ENCODE measurements at places on chromosomes 16 and 17. TPM values are rescaled to one million over a fixed set of nuclear protein-coding genes. Genes with fewer than 3 reads are reported as not detected.

- DNase-seq: no peak
- H3K4me1 ChIP-seq: no peaks in the 10 kb centered on the region
- H3K4me3 ChIP-seq: no peak overlapping the region
- H3K27ac ChIP-seq: no peak overlapping the region
- no peaks in the 10 kb centered on the region for H3K36me3 ChIP-seq
These were observed 14.6 kb upstream of the TMEM92 start for GRCh38 chr17:50259477-50260324.

GRCh38 chr16:66548868-66549267 lies 1.1 kb downstream of the TK2 start:
- H3K36me3 ChIP-seq: peaks cover 33% of the 10 kb centered on the region
- peak overlapping the region; percentile 92 for H3K4me3 ChIP-seq
- H3K27ac ChIP-seq: peak overlapping the region; percentile 92
- DNase-seq: no peak
- H3K27me3 ChIP-seq: no peaks in the 10 kb centered on the region
- peaks cover 37% of the 10 kb centered on the region for H3K4me1 ChIP-seq

GRCh38 chr17:62084585-62084984 lies 19.5 kb upstream of the MED13 start:
- no peak overlapping the region for H3K27ac ChIP-seq
- H3K36me3 ChIP-seq: no peaks in the 10 kb centered on the region
- DNase-seq: no peak
- no peaks in the 10 kb centered on the region for H3K4me1 ChIP-seq
- H3K27me3 ChIP-seq: no peaks in the 10 kb centered on the region

DNA sequence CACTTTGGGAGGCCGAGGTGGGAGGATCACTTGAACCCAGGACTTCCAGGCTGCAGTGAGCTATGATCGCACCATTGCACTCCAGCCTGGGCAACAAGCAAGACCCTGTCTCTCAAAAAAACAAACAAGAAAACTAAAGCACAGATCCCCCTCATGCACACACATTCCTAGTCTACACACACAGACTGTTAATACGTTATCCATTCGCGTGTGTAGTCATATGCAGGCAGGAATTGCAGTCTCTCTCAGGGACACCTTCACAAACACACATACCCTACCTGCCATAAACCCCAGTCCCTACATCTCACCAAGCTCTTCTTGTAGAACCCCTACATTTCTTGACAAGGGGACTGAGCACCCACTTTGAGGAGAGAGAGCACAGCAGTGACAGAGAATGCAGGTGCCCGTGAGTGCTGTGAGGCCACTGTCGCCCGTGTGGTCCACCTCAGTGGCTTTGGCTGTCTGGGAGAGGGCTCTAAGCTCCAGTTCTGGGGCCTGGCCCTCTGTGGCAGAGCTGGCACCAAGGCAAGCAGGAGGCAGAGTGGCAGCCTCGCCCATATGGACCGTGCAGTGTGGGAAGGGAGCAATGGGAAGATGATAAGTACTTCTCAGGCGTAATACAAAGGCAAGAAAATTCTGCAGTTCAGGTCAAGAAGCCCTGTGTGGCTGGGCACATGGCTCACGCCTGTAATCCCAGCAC lies 59.0 kb upstream of the RPH3AL start:
- no peaks in the 10 kb centered on the region for H3K27me3 ChIP-seq
- no peak for DNase-seq
- H3K27ac ChIP-seq: no peak overlapping the region
- peaks cover 12% of the 10 kb centered on the region for H3K4me1 ChIP-seq

DNA sequence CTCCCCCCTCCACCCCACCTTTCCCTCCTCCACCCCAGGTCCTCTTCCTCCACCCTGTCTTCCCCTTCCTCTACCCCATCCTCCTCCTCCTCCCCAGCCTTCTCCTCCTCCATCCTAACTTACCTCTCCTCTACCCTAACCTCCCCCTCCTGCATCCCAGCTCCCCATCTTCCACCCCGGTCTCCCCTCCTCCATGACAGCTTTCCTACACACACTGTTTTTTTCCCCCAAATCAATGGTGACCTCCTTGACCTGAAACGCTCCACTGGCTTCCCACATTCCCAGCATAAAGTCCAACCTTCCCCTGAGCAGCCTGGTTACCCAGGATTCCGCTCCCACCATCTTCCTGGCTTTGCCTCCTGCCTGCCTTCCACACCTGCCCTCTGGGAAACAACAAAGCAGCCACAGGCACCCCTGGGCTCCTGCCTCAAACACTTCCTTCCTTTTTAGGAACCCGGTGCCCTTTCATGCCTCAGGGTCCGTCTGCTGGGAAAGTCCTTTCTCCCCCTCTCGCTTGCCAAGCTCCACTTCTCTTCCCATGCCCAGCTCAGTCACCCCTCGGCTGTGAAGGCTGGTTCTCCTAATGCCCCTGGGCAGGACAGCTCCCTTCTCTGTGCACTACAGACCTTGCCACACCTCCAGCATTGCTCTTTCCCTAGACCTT lies 2.1 kb downstream of the RGS9 start:
- H3K27ac ChIP-seq: no peak overlapping the region
- no peak overlapping the region for H3K4me3 ChIP-seq
- no peak for DNase-seq
- H3K27me3 ChIP-seq: peaks cover 2% of the 10 kb centered on the region
- H3K36me3 ChIP-seq: no peaks in the 10 kb centered on the region
- H3K4me1 ChIP-seq: no peaks in the 10 kb centered on the region

DNA sequence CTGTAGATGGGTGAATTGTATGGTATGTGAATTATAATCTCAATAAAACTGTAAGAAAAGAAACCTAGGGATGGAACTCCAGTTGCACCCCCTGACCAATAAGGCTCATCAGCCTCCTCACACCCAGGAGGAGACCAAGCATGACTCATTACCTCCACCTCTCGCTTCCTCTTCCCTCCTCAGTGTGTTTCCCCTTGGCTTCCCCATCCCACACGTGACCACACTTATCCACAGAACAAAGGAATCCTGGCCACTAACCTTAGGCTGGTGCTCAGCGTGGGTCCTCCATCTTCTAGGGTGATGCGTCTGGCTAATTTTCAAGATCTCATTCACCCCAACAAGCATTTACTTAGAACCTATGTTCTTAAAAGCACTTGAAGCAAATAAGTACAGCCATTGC lies 36.2 kb upstream of the MAP3K14 start:
- H3K4me3 ChIP-seq: no peak overlapping the region
- no peak for DNase-seq
- H3K4me1 ChIP-seq: no peaks in the 10 kb centered on the region
- no peak overlapping the region for H3K27ac ChIP-seq
- no peaks in the 10 kb centered on the region for H3K27me3 ChIP-seq

GRCh38 chr17:40596261-40596919 lies 31.1 kb upstream of the CCR7 start:
- no peak for DNase-seq
- no peaks in the 10 kb centered on the region for H3K4me1 ChIP-seq
- H3K4me3 ChIP-seq: no peak overlapping the region
- no peaks in the 10 kb centered on the region for H3K27me3 ChIP-seq

DNA sequence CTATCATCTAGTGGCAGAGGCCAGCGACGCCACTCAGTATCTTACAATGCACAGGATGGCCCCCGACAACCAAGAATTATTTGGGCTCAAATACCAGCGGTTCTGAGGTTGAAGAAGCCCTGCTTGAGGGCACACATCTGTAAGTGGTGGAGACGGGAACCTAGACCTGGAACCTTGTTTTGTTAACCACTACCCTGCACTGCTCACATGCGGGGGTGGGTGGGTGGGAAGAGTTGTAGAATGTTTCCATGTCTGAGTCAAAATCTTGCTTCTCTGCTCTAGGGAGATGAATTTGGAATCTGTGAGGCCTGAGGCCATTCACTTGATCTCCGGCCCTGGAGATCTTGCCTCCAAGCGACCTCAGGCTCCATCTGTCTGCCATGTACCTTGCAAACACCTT lies 44.1 kb downstream of the ABCC1 start:
- H3K27me3 ChIP-seq: no peaks in the 10 kb centered on the region
- DNase-seq: no peak
- no peaks in the 10 kb centered on the region for H3K36me3 ChIP-seq
- no peak overlapping the region for H3K4me3 ChIP-seq
- peaks cover 59% of the 10 kb centered on the region for H3K4me1 ChIP-seq

DNA sequence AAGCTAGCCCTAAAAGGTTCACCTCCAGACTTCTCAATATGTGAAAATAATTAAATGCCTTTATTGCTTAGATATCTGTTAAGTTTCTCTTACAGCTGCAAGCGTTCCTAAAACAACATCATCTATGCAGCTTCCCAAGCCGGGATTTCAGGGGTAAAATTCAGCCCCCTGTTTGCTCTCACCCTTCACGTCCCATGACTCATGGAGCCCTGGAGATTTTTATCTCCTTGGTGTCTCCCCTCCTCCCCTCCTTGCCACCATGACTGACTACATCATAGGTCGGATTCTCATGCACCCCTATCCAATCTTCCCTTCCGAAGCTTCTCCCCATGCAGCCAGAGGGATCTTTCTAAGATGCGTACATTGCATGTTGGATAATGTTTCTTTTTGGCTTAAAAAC lies 21.0 kb upstream of the CACNG4 start:
- no peak overlapping the region for H3K27ac ChIP-seq
- H3K4me3 ChIP-seq: no peak overlapping the region
- H3K27me3 ChIP-seq: no peaks in the 10 kb centered on the region
- no peaks in the 10 kb centered on the region for H3K36me3 ChIP-seq
- H3K4me1 ChIP-seq: peaks cover 5% of the 10 kb centered on the region

DNA sequence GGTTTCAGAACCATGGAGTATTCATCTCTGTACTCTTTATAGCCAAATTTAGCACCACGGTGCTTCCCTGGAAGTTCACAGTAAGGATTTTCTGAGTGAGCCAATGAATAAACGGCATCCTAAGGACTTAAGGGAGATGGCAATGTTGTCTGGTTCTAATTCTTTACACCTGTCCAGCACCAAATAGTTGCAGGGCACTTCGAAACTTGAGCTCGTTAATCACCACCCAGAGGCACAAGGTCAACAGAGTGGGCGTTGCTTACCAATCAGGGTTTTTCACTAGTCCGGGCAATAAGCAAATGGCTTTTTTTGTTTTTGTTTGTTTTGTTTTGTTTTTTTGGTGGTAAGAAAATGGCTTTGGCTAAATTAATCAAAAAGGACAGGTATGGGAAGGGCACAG lies 28.2 kb upstream of the TMEM220 start:
- no peak for DNase-seq
- peaks cover 7% of the 10 kb centered on the region for H3K4me1 ChIP-seq
- H3K27me3 ChIP-seq: no peaks in the 10 kb centered on the region
- H3K4me3 ChIP-seq: no peak overlapping the region
- no peak overlapping the region for H3K27ac ChIP-seq

ATP2A3 gene
- 2.9 TPM for total RNA-seq

ASB16 gene
- total RNA-seq: 31.5 TPM

TNK1 gene
- 0.56 TPM for total RNA-seq

KRTAP1-5 gene
- total RNA-seq: not detected

NME1 gene
- 47.7 TPM for total RNA-seq

SEPHS2 gene
- 59.8 TPM for total RNA-seq

All from psoas muscle (tissue), 8 donors.